Suppressor macrophage treated with lipopolysaccharide for 1 hour (primary cell): ENCODE measurements at places on chromosomes 3 and 15.

GRCh38 chr15:96693990-96694517, 363.6 kb downstream of the NR2F2 start:
- peak; percentile 48 for DNase-seq

GRCh38 chr15:35926007-35926380, 380.0 kb upstream of the DPH6 start:
- DNase-seq, result no peak

- peak; percentile 64 for DNase-seq
These were observed 42.0 kb upstream of the CFAP161 start for GRCh38 chr15:81091889-81092558.

GRCh38 chr3:22947851-22948250, 255.3 kb upstream of the UBE2E2 start:
- DNase-seq, result no peak

GRCh38 chr3:72891053-72891855, 3.4 kb downstream of the GXYLT2 start:
- DNase-seq, result no peak

GRCh38 chr3:172332256-172333041, 115.8 kb downstream of the GHSR start:
- peak; percentile 69 for DNase-seq

GRCh38 chr3:192408007-192408646, 319.2 kb downstream of the FGF12 start:
- DNase-seq, result no peak

GRCh38 chr15:65651042-65651322, 29.2 kb downstream of the SLC24A1 start:
- DNase-seq, result no peak
